ENCODE measurements at places on chromosomes 2 and 18.

GRCh38 chr2:224134003-224134734 lies 95.1 kb upstream of the SERPINE2 start:
- no peak for DNase-seq

DNA sequence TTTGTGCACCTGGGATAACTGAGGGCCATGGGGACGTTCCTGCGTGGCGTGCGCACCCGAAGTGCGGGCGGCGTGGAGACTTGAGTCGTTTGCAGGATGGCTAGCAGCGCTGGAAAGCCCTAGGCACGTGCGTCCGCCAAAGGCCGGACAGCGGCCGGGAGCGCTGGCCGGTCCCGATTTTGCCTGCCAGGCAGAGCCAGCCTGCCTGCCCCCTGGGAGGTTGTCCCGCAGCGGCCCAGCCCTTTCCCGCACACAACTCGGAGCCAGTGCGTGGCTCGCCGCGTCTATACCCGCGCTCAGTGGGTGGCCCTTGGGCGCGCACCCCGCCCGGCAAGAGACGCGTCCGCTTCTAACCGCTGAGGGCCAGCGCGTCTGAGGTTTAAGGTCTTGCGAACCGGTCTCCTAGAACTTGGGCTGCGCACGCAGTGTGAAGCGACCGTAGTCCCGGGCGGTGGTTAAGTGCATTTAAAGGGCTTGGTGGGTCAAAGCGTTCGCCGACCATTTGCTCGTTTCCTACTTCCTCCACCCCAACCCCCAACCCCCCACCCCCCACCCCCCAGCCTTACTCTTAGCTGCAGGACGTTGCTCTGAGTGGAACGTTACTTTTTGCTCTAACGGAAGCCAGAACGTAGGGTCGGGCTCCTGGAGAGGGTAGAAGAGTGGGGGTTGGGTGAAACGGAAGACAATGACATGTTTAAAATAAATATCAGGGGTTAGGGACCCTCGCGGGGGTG lies 627 bp downstream of the CDCA7 start:
- peak; percentile 6 for DNase-seq

DNA sequence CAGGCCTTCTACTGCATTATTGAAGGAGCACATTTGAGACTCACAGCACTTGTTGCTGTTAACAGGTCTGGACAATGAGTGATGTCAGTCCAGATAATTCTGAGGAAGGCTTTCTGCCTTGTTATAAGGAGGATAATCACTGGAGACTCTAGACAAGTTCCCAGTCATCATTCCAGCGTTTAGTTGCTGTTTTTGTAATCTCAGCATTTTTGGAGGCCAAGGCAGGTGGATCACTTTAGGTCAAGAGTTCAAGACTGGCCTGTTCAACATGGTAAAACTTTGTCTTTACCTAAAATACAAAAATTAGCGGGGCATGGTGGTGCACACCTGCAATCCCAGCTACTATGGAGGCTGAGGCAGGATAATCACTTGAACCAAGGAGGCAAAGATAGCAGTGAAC lies 39.6 kb upstream of the TRIM43B start:
- no peak for DNase-seq

DNA sequence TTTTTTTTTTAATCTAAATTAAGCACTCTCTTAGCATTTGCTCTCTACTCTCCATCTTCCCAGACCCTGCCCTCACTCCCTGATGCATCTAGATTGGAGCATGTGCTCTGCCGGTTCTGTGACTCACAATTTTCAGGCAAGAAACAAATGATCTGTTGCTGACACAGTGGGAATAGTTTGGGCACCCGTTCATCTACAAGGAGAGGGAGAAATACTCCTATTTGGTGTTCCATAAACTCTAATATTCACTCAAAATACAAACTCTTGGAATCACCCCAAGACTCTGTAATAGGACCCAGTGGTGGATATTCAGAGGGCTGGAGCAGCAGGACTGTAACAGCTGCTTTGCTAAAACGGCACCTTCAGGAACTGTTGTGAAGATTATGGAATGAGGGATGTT lies 37.1 kb upstream of the LINC00305 start:
- DNase-seq = no peak

GRCh38 chr2:180823546-180824141 lies 156.8 kb upstream of the UBE2E3 start:
- no peak for DNase-seq

- no peak for DNase-seq
Observed at GRCh38 chr2:207770602-207771404, 1.1 kb upstream of the FZD5 start.

DNA sequence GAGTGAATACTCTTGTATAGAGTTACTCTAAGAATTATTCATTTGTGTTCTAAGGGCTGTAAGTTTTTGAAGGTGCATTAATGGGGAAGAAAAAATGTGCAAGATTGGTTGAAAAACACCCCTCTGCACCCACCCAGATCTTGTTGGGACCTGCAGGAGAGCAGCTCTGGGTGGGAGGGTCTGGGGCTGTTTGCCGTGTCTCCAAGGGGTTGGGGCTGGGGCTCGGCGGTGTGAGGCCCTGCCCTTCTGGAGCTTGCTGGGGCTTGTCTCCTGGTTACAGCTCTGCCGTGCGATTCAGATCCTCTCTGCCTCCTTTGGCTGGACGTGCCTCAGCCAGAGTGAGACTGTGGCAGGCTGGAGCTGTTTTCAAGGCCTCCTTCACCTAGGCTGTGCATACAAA lies 26.1 kb downstream of the IGFBP2 start:
- no peak for DNase-seq

- no peak for DNase-seq
Observed at GRCh38 chr18:7844017-7844416, 276.9 kb downstream of the PTPRM start.

DNA sequence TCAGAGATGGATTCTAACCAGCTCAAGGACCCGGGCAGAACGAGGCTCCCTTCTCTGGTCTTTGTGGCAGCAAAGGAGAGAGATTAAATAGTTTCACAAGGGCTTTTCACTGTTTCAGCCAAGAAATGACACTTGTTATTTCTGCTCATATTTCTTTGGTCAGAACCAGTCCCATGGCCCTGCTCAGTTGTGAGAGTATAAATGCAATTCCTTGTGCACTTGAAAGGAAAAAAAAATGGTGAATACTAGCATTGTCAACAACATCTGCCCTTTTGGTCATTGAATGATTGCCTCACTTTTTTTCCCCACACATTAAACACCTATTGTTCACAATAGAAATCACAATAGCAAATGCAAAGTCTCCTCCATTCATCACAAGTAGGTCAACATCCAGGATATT lies 104.4 kb downstream of the RDH14 start:
- DNase-seq = no peak

DNA sequence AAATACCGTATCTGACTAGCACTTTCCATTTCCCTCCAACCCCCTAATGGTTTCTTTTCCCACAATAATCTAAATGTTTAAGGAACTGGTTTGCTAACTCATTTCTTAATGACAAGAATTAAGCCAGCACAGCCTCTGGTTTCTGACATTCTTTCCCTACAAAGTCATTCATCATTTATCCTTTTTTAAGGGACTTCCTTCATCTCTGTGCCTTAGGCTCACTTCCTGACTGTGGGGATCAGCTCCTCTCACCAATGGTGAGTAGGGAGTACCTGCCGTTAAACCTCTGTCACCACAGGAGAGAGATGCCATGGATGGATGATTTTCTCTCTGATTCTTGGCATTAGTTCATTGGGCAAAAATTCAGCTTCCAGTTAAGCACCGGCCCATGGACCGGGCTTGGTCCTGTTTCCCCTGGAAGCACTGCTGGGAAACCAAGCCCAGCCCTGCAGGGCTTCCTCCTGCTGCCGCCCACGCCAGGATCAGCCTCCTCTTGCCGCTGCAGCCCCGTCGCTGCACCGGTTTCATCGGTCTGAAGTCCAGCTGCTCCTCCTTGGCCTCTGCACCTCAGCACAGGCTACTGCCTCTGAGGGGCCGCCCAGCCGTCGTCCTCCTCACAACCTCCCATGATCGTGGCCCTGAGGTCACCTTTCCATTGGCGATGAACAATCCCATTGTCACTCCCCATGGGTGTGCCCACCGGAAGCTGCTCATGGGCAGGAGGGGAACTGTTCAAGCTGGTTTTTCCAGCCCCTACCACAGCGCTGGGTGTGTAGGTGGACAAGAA lies 64.0 kb upstream of the ZNF516 start:
- no peak for DNase-seq

DNA sequence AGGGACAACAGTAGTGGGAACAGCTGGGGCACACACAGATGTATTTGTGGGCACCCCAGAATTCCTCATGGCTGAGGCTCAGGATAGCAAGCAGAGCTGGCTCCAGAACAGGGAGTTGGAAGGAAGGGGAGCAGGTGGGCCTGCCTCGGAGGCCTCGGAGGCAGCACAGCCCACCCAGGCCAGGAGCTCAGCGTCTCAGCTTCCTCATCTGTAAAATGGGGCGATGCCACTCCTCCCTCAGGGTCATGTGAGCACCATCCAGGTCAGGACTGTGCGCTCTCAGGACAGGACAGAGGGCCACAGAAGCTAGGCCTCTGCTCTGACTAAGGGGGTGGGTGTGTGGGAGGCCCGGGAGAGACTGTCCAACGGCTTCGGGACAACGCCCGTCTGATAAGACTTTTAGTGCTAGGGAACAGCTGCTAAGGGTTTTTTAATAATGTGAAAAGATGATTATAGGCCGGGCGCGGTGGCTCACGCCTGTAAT lies 106.2 kb downstream of the HDAC4 start:
- DNase-seq = no peak

GRCh38 chr2:219611306-219611705 lies 13.6 kb downstream of the STK11IP start:
- no peak for DNase-seq

- no peak for DNase-seq
Observed at GRCh38 chr2:112813280-112813966, 23.2 kb downstream of the IL1B start.

DNA sequence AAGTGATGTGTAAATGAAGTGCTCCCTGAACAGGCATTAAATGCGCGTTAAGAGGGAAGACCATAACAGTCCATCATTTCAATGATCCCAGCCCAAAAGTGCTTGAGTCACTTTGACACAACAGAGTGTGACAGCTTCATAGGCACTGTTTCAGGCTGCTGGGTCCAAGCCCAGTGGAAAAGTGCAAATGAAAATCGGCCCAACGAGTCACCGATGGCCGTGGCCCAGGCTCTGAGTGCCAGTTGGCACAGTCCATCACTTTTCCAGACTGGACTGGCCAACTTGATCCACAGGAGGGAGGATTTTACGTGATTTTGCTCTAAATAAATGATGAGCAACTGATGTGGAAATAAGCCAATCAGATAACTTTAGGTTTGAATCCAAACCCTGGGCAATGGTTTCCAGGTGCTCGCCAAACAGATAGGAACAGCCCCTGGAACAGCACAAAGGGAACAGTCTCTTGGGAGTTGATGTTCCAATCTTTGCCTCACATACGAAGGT lies 114.0 kb downstream of the SP3 start:
- no peak for DNase-seq

DNA sequence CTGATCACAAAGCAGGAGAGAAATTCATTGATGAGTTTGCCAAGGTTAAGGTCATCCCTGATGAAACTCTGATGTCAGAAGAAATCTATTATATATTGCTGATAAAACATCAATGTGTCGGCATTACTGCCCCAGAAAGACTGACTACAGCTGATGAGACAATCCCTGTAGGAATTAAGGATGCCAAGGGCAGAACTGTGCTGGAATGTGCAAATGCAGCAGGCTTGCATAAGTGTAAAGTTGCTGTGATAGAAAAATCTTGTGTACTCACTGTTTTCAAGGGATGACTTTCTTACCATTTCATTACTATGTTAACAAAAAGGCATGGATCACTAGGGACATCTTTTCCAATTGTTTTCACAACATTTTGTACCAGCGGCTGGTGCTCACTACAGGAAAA lies 19.7 kb upstream of the MARCO start:
- no peak for DNase-seq

GRCh38 chr18:7207366-7207915 lies 23.4 kb upstream of the LRRC30 start:
- DNase-seq = no peak

DNA sequence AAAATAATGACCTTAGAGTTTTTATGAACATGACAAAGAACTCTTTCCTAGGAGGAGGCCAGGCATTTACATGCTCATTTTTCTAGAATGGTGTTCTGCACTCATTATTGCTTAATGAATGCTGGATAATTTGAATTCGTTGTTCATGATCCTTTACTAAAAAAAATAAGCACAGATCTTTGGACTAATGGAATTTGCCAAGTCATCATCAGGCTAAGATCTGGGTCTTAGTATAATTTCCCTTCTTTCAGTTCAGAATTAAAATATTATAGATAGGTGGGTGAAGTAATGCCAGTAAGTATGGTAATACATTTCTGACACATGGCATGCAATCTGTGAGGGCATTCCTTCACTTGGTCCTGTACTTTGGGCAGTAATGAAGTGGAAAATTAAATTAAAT lies 143.8 kb upstream of the AQP4 start:
- DNase-seq = no peak

- DNase-seq = no peak
Observed at GRCh38 chr2:129103936-129104878, 785.5 kb upstream of the HS6ST1 start.

DNA sequence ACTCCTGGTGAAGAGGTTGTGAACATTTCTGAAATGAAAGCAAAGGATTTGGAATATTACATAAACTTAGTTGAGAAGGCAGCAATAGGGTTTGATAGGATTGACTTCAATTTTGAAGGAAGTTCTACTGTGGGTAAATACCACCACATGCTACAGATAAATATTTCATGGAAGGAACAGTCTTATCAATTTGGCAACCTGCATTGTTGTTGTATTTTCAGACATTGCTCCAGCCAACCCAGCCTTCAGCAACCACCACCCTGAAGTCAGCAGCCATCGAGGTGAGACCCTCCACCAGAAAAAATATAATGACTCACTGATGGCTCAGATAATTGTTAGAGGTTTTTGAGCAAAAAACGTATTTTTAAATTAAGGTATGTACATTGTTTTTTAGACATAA lies 10.0 kb downstream of the RDH14 start:
- DNase-seq = no peak

GRCh38 chr2:39265315-39265714 lies 21.5 kb upstream of the CDKL4 start:
- DNase-seq = no peak

- no peak for DNase-seq
Observed at GRCh38 chr2:11556101-11556806, 22.4 kb downstream of the GREB1 start.

DNA sequence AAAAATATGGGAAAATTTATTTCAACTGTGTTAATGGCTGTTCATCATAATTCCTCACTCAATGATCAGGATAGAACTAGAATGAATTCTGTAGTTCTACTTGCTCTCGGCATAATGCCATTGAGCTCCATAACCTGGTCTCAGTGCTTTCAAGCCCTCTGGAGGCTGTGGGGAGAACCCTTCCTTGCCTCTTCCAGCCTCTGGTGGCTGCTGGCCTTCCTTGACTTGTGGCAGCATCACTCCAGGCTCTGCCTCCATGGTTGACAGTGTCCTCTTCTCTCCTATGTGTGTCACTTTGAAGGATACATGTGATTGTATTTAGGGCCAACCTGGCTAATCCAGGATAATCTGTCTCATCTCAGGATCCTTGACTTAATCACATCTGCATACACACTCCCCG lies 26.9 kb upstream of the CABYR start:
- DNase-seq = no peak

GRCh38 chr2:117199511-117199910 lies 615.0 kb upstream of the DDX18 start:
- no peak for DNase-seq

- DNase-seq = peak; percentile 52
Observed at GRCh38 chr2:241844066-241844728, 14.5 kb downstream of the PDCD1 start.

Measured in T-helper 2 cell (primary cell).